ENCODE measurements at places on chromosomes 7 and 10.

- no peak for DNase-seq
Observed at GRCh38 chr10:3194871-3195270, 22.3 kb upstream of the PITRM1 start.

DNA sequence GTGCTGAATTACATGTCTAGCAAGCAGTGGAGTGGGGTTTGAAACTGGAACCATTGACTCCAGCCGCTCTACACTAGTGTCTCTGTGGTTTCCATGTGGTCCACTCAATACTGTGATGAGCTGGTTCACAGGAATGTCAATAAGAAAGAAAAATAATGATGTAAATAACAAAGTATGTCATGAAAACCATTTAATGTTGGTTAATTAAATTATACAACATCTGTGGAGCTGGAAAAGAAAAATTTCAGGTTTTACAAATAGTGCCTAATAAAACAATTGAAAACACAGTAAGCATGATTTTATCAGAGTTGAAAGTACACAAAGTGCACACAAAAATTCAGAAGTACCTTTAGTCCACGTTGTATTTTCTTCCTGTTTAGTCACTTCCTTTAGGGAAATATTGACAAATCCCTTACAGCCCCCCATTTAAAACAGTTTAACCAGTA, 28.7 kb upstream of the NAMPT start:
- DNase-seq: no peak

DNA sequence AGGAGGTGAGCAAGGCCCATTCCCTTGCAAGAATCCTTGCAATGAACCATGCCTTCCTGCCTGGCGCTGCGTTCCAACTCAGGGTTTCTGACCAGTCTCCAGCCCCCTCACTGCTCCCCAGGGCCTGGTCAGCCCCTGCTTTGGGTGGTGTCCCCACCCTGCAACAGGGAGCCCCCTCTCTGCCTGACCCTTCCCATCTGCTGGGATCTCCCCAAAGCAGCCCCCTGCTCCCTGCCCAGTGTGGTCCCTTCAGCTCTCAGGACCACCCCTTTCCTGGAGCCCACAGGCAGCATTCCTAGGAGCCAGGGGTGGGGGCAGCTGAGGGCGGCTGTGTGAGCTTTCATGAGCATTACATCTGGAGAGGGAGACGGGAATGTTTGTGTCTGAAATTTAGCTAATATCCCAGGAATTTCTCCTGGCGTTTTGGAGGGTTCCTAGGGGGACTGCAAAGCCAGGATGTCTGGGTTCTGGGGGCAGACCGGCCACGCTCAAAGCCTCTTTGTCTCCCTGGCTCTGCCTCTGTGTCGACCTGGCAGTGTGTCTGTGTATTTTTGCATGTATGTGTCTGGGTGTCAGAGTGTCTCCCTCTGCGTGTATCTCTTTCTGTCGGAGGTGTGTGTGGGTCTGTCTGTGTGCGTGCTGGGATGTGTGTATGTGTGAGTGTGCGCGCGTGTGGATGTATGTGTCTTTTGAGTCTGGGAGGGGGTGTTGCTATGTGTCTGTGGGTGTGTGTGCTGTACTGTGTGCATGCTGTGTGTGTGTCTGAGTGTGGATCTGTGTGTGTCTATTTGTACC, 300.5 kb upstream of the ZMIZ1 start:
- DNase-seq: no peak

GRCh38 chr10:93554760-93555432, 11.6 kb upstream of the FFAR4 start:
- peak; percentile 91 for DNase-seq

- DNase-seq: no peak
Observed at GRCh38 chr7:123279949-123280348, 80.2 kb upstream of the SLC13A1 start.

DNA sequence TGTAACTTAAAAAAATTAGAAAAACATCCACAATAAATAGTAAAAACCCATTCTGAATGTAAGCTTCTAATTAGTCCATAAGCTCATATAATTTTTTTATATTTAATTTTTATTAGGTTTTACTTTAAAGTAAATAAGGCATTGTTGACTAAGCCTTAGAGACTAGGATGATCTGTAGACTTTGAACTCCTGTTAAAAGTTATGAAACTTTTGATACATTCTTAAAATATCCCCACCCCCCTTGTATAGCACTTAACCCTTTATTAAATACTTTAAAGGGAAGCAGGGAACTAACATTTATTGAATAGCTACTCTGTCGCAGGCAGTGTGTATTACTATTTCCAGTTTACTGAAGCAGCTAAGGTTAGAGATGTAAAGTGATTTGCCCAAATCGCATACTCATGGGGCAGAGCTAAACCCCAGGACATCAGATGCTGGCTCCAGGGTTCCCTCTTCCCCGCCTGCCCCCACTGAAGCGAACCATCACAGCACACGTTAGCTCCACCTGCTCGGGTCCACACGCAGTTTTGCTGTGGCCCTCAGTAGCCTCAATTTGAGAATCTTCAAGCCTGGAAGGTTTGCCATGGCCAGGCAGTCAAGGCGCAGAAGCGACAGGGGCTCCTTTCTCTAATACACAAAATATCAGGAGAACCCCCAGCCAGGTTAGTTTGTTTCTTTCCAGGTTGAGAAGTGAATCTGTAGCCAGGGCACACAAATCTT, 762 bp downstream of the PON1 start:
- no peak for DNase-seq

DNA sequence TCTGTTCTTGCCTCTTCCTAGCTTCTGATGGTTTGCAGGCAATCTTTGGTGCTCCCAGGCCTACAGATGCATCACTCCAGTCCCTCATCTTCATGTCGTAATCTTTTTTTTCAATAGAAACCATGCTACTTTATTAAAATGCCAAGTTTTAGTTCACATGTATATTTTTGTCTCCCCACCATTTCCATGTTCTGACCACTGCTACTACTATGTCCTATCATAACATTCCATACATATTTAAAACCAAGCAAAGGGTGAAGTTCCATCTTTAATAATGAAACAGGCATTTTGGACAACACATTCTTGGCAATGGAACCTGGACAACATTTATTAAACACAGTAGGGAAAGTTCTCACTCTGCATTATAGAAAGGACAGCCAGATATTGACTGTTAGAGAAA, 58.8 kb downstream of the ZNF518A start:
- no peak for DNase-seq

- DNase-seq: peak; percentile 75
Observed at GRCh38 chr10:18400906-18401245, 250.5 kb downstream of the NSUN6 start.

- DNase-seq: no peak
Observed at GRCh38 chr10:67518043-67518442, 178.0 kb downstream of the CTNNA3 start.

DNA sequence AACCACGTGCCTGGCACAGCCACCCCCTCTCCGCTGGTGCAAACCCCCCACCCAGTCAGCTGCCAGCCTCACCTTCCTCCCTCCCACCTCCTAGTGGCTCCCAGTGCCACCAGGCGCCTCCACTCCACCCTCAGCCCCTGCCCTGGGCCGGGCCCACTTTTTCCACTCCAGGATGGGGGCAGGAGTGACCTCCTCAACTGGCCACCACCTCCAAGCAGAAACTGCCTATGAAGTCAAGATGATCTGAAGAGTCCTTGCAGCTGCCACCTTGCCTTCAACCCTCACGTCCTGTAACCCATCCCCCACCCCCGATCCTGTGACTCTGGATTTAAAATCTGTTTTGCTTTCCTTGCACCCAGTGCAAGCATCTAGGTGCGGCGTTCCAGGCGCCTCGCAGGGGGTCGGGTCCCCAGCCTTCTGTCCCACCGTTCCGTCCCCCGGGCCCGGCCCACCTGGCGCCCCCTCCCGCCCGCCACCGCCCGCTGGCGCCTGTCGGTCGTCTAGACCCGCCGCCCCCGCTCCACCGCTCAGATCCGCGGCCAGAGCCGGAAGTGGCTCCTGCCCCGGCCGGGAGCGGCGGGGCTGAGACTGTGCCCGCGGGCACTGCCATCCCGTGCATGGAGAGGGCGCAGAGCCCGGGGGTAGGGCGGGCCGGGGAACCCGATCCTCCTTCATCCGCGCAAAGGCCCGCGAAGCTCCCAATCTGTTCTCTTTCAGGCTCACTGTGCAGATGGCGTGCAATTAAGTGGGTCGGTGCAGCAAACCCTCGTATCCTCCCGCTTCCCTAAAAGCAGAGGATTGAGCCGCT, 51.2 kb upstream of the GTF2I start:
- DNase-seq: peak; percentile 81

- DNase-seq: no peak
Observed at GRCh38 chr7:17236171-17236570, 62.3 kb upstream of the AHR start.

DNA sequence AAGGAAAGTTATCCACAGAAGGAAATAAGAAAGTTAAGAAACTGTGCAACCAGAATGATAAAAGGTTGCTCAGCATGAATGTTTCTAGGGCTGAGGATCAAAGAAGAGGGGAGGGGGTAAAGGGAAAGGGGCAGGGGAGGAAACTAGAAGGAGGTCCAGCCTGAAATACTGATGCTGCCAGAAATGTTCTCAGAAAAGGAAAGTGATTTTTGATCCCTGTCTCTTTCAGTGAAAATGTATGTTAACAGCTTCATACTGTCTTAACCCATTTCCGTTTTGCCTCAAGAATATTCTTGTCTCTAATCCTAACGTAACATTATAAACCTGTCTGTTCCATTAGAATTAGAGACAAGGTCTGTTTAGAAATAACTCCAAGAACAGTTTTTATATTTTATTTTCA, 49.6 kb downstream of the NEBL start:
- DNase-seq: no peak

DNA sequence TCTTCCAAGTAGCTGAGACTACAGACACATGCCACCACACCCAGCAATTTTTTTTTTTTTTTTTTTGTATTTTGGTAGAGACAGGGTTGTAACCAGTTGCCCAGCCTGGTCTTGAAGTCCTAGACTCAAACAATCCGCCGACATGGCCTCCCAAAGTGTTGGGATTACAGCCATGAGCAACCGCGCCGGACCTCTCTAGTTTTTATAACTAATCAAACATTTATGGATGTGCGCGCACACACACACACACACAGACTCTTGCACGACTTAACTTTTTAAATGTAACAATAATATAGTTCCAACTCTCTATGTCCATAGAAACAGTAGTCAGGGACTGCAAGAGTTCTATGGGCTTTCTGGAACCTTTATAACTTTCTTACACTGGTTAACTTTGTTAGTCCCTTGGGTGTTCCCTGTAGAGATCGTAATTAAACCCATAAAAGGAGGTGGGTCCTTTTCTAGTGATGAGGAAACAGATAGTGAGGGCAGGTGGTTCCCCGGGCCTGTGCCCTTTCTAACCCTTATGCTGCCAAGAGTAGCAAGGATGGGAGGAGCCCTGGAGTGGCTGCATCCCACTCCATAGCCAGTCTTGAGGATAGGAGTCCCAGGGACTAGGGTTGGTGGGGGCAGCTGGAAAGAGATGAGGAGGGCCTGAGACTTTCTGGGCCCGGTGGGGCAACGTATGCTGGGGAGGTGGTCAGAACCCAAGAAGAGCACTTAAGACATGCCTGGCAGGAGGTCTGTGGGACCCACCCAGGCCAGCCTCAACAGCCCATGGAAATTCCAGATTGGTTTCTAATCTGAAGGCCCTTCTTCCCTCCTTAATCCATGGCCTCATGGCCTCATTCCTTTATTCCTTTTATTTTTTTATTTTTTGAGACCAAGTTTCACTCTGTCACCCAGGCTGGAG, 8.6 kb downstream of the MARVELD1 start:
- DNase-seq: no peak

GRCh38 chr7:2924866-2925840, 81.0 kb upstream of the GNA12 start:
- no peak for DNase-seq

DNA sequence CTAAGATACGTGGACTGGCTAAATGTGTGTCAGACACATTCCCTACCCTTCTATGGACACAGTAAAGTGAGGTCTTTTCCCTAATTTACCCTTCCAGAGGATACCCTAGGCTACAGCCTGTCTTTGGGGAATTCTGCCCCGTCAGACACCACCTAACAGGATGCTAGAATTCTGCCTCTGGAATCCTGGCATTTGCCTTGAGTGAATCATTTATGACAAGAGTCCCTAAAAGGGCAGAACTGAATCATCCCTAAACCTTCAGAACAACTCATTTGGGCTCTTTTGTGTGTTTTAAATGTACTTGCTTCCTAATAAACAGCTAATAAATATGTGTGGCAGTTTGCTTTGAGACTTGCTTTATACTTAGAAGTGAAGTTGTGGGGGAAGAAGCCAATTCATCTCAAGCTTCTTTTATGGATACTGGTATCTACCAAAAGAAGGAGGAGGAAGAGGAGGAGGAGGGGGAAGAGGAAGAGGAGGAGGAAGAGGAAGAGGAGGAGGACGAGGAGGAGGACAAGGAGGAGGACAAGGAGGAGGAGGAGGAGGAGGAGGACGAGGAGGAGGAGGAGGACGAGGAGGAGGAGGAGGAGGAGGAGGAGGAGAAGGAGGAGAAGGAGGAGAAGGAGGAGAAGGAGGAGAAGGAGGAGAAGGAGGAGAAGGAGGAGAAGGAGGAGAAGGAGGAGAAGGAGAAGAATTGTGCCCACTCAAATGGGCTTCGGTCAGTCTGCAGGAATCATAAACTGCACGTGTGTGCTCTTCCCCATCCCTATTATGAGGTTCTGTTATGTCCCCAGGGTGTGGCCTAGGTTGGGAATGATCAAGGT, 27.1 kb downstream of the PARP12 start:
- DNase-seq: no peak

GRCh38 chr10:119491966-119492757, 50.4 kb downstream of the RGS10 start:
- no peak for DNase-seq

- no peak for DNase-seq
Observed at GRCh38 chr10:61951144-61951483, 49.6 kb downstream of the ARID5B start.

GRCh38 chr7:137820156-137820555, 26.6 kb downstream of the DGKI start:
- no peak for DNase-seq

DNA sequence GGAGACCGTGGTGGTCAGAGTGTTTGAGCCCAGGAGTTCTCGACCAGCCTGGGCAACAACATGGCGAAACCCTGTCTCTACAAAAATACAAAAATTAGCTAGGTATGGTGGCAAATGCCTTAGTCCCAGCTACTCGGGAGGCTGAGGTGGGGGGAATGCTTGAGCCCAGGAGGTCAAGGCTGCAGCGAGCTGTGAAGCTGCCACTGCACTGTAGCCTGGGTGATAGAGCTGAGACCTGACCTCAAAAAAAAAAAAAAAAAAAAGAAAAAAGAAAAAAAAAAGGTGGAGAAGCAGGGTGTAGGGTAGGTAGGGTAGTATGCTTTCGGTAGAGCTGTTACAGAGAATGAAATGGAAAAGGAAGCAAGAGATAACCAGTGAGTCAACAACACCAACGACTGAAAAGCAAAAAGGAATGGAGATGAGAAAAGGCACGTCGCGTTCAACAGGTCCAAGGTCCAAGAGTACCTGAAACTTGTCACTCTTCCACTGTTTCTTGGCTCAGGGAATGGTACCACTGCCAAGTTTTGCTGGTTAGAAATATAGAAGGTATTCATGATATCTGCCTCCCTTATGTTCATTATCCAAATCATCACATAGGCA, 4.3 kb upstream of the RSBN1L start:
- DNase-seq: no peak

DNA sequence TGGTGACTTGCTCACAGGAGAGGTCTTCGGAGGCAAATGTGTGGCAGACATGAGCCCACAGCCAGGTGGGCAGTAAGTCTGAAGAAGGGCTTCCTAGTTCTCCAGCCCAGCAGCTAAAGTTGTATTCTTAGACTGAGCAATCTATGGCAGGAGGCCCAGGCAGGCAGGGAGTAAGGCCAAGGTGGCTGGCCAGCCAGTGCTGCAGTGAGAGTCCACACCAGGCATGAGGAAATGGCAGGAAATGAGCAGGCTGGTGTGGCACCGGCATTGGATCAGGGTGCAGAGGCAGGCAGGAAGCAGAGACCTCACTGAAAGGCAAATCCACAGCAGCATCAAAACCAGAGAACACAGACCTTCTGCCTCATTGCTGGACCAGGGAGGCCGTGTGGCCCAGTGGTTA, 84.6 kb upstream of the PDE1C start:
- DNase-seq: no peak
